ENCODE measurements at places on chromosomes 6 and 20.

DNA sequence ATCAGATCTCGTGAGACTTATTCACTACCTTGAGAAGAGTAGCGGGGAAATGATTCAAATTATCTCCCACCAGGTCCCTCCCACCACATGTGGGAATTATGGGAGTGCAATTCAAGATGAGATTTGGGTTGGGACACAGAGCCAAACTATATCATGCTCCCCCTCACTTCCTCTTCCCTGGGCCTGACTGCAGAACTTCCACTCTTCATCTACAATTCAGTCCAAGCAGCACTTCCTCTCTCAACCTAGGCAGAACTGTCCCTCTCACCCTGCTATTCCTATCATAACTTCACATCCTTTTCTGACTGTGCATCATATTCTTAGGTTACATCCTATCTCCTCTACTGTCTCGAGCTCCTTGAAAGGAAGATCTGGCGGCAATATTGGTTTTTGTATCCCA lies 184.0 kb upstream of the HDDC2 start:
- DNase-seq: no peak

DNA sequence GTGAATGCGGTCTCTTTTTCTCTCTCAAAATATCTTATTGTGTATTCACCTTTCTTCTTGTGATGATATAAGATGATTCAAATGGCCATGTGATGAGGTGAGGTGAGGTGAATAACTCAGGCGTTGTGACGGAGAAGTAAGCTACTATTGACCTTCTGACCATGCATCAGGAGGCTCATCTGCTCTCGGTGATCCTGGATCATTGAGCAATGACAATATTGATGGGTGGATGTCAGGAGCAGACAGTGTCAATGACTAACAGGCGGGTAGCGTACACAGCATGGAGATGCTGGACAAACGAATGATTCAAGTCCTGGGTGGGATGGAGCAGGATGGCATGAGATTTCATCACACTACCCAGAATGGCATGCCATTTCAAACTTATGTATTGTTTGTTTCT lies 119.6 kb downstream of the PXDC1 start:
- no peak for DNase-seq

DNA sequence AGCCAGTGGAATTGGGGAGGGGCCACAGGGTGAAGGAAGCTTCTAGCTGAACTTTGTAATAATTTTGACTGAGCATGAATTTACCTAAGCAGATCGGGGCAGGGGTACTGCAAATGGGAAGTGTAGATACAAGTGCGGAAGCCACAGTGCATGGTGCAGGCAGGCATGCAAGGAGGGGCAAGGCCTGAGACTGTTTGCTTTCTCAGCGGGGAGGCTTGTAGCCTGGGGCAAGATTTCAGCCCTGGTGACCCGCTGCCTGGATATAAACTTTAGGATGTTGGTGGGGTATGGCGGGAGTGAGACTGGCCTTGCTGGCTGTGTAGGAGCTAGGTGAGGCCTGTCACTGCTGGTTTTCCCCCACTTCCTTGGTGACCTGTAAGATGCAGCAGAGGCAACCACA lies 266.4 kb upstream of the PREP start:
- DNase-seq: no peak

DNA sequence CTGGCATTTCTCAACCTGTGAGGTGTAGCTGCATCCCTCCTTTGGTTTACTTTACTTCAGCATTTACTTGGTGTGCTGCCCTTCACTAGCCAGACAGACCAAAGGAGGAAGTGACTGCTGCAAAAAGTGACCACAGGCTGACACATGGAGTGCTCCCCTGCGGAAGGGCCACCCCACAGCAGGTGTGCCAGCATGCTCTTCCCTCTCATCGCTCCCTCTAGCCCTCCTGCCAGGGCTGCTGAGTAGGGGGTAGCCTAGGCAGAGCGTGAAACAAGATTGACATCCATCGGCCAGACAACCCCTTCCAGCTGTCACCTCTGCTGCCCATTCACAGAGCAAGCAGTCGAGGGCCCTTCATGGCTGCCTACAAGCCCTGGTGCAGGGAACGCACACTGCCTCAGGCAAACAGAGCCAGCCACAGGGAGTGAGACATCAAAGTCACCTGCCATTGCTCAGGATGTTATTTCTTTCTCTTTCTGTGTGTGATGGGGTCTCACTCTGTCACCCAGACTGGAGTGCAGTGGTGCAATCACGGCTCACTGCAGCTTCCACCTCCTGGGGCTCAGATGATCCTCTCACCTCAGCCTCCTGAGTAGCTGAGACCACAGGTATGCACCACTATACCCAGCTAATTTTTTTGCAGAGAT lies 102.0 kb upstream of the RPS6KA2 start:
- DNase-seq: no peak

DNA sequence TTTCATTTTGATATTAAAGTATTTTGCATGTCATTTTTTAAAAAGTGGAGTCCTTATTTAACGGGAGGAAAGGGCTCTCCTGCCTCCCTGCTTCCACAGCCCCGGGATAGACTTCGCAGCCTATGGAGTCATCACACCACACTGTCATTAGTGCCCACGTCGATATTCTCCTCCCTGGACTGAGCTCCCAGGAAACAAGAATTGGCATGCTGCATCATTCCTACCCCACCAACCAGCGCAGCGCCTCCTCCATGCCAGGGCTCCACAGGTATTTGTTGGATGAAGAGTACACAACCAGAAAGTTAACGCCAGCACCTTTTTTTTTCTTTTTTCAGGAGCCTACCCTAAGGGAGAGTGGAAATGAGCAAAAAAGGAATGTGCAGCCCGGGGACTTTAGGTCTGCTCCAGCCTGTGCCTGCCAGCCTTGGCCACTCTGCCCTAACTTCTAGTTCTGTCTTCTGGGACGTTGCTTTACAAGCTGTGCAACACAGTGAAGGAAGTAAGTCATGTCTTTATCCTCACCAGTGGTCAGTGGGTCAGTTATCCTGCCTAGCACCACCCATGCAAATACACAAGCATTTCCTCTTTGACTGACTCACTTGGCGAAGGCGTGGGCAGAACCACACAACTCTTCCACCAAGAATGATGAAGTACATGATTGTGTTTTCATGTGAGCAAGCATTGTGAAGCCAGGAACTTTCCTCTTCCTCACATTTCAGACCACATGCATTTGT lies 180.7 kb upstream of the UST start:
- DNase-seq: no peak

Measured in CD4-positive, alpha-beta T cell treated with Interleukin-17A for 1 hour (primary cell).